ENCODE measurements at places on chromosomes 1 and 21.

DNA sequence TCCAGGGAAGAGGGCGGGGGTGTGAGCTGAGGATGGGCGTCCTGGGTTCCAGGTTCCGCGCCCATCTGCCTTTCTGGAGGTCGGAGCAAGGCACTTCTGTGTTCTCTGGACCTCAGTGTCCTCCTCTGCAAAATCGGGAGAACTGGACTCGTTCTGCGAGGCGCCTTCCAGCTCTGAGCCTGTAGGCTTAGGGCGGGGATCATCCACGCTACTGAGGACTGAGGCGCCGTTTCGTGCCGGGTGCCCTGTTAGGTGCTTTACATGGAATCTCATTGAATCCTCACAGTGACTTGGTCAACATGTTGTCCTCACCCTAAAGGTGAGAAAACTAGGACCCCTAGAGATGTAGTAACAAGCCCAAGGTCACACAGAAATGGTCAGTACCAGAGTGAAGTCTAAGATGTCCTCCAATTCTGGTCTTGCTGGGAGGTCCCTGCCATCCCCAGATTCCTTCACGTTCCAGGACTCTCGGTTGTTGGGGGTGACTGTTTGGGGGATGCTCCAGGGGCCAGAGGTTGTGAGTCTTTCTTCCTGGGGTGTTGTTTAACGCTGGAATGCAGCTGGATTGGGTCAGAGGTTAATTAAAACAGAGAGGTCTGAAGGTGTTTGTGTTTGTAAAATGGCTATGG, 677 bp downstream of the PRKAA2 start:
- no peak for DNase-seq

DNA sequence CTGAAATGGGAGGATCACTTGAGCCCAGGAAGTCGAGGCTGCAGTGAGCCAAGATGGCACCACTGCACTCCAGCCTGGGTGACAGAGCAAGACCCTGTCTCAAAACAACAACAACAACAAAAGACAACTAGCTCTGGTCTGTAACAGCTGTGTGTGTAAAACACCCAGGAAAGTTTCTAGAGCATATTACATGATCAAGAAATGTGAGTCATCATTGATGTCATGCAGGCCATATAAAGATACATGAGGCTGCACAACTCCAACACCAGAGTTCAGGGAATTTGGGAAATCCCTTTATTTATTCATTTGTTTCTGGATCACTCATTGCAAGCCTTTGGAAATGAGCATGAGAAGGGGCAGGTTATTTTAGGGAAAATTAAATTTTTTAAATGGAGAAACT, 50.3 kb upstream of the CTPS1 start:
- no peak for DNase-seq

- no peak for DNase-seq
Measured at GRCh38 chr1:159152031-159152430, 19.4 kb upstream of the CADM3 start.

- no peak for DNase-seq
Measured at GRCh38 chr1:102799496-102799895, 308.8 kb downstream of the COL11A1 start.

GRCh38 chr1:178107823-178108222, 13.9 kb downstream of the RASAL2 start:
- DNase-seq, result no peak

DNA sequence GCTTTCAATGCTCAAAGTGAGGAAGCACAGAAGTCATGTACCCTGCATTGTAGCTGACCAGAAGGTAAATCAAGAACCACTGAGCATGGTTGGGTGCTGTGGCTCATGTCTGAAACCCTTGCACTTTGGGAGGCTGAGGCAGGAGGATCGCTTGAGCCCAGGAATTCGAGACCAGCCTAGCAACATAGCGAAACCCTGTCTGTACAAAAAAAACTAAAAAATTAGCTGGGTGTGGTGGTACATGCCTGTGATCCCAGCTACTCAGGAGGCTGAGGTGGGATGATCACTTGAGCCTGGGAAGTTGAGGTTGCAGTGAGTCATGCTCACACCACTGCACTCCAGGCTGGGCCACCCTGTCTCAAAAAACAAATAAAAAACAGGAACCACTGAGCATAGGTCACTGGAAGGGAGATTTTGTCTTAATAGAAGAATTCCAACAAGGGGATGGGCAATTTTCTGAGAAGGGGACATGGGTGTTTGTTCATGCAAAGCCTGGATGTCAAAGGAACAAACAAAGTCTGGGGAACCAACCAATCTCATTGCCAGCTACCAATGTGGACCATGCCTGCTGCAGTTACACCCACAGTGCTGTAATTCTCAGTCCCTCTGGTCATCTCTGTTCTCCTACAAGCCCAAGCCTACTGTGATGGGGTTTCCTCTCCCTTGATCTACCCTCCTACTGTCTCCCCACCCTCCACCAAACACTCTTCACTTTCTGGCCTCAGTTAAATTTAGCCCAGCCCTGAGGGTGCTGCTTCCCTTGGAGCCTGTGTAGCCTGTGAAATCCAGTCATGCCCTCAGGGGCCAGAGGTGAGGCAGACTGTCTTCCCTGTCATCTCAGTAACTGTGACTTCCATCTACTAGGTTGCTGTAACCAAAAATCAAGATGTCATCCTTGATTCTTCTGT, 47.9 kb downstream of the ELF3 start:
- no peak for DNase-seq

- DNase-seq, result no peak
Measured at GRCh38 chr1:173302890-173303829, 96.0 kb upstream of the TNFSF4 start.

- no peak for DNase-seq
Measured at GRCh38 chr1:63797056-63797726, 23.4 kb downstream of the ROR1 start.

GRCh38 chr1:91091812-91092211, 70.0 kb upstream of the ZNF644 start:
- DNase-seq, result no peak

- no peak for DNase-seq
Measured at GRCh38 chr1:187042538-187042937, 213.8 kb downstream of the PLA2G4A start.

GRCh38 chr1:169426174-169426705, 1.0 kb downstream of the CCDC181 start:
- DNase-seq, result no peak

DNA sequence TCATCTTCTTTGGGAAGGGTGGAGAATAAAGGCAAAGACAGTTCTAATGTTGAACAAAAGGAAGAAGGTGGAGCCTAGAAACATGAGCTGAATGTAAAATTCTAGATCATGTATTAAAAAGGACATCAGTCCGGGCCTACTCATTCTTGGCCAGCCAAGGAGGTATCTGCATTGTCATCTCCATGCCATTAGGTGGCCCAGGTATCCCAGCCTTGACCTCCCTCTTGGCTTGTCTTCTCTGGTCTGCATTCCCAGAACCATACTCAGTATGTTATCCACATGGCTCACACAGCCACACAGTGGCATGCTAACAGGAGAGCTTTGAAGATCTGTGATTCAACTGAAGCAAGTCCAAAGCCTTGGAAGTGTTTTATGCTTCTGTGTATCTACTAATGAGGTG, 369.8 kb upstream of the KAZN start:
- no peak for DNase-seq

DNA sequence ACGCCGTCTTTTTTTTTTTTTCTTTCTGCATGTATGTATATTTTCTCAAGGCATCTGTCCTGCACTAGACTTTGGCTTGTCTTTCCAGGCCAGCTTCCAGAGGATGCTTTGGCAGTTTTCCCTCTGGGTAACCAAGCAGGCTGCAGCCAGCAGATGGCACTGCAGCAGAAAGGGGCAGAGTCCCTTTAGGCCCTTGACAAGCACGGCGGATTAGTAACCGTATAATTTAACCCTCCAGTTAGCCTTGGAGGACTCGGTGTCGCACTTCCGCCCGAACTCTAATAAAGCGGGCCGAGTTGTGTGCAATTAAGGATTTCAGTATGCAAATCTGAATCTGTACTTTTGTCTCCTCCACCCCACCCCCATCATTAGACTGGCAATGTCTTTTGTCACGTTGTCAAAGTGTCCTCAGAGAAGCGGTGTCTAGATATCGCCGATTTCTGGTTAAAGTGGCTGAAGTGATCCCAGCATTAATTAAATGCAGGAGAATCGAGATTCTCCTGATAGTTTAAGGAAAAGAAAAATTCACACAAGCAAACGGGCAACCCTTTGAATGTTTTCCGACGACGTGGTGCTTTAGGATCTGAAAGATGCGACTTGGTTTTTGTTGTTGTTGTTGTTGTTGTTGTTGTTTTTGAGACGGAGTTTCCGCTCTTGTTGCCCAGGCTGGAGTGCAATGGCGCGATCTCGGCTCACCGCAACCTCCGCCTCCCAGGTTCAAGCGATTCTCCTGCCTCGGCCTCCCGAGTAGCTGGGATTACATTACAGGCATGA, 1.1 kb upstream of the TMEM167B start:
- peak; percentile 84 for DNase-seq

DNA sequence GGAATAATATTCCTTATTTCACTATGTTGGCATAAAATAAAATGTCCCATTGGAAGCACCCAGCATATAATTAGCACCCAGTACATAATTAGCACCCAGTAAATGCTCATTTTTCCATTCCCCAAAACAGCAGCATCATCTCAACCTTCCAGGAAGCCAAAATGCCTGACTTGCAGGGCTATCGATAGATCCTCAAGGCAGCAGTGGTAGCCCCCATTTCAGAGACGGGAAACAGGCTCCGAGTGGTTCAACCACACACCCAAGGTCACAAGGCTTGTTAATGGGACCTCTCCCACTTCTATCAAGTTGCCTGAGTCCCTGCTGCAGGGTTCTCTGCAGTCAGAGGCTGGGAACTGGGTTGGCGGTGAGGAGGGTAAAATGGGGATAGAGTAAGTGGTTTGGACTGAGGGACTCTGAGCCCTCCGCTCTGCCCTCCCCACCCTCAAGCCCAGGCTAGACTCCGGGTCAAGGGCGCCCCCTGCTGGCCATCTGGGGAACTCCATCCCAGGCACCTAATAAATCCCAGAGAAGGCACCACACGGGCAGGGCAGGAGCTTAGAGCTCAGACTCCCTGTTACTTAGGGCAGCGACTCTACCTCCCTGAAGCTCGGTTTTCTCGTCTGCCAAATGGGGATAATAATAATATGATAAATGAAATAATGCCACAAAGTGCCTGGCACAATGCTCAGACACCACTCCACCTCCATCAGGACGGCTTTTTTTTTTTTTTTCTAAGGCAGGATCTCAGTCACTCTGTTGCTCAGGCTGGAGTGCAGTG, 21.9 kb upstream of the LAPTM5 start:
- DNase-seq, result peak; percentile 60

GRCh38 chr1:185559151-185559550, 175.0 kb upstream of the HMCN1 start:
- no peak for DNase-seq

GRCh38 chr1:151822404-151822803, 9.2 kb downstream of the RORC start:
- DNase-seq, result no peak

- no peak for DNase-seq
Measured at GRCh38 chr1:230170153-230170547, 103.1 kb downstream of the GALNT2 start.

- DNase-seq, result no peak
Measured at GRCh38 chr1:89211035-89211634, 12.4 kb upstream of the GBP4 start.
